ENCODE measurements at places on chromosomes 16 and 17.

GRCh38 chr17:82793974-82794630 is 42.2 kb downstream of the TBCD start:
- DNase-seq, result no peak

DNA sequence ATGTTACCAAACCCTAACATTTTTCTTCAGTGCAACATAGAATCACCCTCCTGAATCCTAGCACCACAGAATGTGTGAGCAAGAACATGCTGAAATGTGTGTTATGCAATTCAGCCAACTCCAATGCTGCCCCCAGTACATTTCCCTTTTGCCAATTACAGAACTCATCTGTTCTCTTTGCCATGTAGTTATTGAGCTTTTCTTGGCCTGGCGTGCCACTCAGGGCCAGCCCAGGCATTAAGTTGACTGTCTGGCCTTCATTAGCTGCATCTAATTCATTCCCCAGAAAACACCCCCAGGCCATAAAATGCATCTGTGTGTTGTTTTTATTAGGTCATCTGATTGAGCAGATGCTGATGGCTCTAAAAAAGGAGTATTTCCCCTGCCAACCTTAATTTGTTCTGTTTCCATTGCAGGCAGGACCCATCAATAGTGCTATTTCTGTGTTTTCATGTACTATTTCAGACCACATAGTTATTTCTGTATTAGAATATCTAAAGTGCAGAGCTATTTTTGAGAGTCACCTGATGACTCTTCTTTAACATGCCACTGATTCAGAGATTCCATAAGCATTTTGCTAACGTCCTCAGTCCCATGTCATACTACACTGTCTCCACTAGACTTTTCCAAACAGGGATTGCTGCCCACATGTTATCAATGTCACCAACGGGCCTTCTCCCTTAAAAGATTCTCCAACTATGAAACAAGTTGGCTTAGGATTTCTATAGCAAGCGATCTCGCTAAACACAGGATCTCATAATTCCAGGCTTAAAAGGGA is 969.7 kb downstream of the CDH11 start:
- DNase-seq, result no peak

DNA sequence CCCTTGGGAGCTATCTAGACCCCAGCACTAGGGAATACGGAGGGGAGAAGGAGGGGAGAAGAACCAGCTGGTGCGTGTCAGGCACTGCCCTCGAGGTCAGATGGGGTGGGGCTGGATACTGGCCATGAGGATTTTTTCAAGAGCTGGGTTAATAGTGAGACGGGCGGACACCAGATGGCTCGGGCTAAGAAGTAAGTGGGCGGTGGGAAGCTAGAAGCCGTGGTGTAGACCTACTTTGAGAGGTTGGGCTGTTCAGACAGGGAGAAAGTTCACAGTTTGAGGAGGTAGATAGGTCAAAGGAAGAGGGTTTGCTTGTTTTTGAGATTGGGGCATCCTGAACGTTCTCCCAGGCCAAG is 303.8 kb downstream of the SEC14L1 start:
- DNase-seq, result no peak

- no peak for DNase-seq
Observed at GRCh38 chr17:5661491-5662125, 77.3 kb upstream of the NLRP1 start.

DNA sequence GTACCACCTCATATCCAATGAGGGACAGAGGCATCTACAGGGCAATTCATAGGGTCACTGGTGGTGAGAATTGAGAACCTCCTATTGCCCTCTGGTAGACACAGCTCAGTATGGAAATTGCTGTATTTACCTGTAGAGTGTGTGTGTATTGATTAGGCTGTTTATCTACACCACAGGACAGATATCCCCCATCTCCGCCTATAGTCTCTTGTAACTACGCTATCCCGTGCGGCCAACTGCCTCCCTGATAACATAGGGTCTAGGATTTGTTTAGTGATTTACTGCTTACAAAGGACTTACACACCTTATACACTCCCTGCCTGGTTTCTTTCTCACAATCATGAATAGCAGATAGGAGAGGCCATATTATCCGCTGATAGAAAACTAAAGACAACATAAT is 1.7 kb upstream of the STAT3 start:
- DNase-seq, result no peak

DNA sequence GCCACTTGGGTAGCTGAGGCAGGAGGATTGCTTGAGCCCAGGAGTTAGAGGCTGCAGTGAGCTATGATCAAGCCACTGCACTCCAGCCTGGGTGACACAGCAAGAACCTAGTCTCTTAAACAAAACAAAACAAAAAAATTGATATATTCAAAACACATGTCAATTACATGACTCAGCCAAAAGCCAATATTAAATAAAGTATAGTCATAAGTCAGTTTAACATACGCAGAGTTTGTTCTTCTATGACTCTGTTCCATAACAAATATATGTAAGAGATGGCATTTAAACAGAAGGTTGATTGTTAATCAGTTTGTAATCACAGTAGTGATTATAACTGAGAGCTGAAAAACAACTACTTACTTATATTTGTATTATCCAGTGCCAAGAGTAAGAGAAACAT is 106.5 kb downstream of the CDH8 start:
- DNase-seq, result no peak

DNA sequence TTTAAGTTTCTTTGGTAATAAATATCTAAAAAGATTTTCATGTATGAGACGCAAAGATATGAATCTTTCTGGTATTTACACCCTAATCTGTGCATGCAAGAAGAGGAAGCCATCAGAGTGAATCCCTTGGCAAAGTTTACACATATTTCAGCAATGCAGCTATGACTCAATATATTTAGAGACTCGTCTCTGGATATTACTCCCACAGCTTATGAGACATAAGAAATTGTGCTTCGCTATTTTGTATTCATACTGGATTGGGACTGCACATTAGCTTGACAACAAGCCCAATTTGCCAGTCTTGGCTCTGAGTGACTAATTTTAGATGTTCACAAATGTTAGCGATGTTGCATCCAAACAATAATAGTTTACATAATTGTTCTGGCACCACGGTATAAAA is 532.0 kb downstream of the CDH11 start:
- no peak for DNase-seq

GRCh38 chr17:50904518-50905459 is 38.6 kb upstream of the TOB1 start:
- DNase-seq, result no peak

- no peak for DNase-seq
Observed at GRCh38 chr16:7088711-7089110, 243.9 kb upstream of the RBFOX1 start.

GRCh38 chr16:11673091-11674000 is 5.1 kb downstream of the SNN start:
- no peak for DNase-seq

DNA sequence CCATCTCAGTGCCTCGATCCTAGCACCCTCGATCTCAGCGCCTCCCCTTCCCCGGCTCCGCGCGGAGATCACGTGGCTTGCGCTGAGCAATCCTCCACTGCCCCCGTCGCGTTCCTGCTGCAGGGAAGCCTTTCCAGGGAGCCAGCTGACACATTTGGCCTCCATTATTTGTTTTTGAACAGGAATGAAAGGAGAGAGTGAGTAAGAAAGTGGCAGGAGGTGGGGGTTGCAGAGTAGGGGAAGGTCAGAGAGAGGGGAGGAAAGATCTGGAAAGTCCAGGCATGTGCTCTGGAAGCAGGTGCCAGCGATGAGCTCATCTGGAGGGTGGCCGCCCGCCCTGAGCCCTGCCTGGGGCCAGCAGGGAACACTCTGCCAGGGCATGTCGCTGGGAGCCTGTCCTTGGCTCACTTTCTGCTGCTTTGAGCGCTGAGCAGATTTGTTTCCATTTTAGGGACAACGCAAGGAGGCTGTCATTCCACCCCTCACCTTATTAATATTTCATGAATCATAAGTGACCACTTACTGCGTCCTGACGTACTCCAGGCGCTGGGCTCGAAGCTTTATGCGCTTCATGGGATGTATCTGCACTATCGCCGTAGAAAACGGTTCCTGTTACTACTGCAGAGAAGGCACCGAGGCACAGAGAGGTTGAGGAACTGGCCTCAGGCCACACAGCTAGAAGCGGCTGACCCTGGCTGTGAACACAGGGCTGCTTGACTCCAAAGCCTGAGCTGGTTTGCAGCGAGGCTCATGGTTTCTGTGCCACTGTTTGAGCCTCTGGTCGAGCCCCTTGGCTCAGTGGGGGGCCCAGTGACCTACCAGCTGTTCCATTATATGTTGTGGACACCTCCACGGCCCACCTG is 283.1 kb downstream of the SEC14L1 start:
- DNase-seq, result no peak

GRCh38 chr16:79850348-79850747 is 249.8 kb upstream of the MAF start:
- no peak for DNase-seq

DNA sequence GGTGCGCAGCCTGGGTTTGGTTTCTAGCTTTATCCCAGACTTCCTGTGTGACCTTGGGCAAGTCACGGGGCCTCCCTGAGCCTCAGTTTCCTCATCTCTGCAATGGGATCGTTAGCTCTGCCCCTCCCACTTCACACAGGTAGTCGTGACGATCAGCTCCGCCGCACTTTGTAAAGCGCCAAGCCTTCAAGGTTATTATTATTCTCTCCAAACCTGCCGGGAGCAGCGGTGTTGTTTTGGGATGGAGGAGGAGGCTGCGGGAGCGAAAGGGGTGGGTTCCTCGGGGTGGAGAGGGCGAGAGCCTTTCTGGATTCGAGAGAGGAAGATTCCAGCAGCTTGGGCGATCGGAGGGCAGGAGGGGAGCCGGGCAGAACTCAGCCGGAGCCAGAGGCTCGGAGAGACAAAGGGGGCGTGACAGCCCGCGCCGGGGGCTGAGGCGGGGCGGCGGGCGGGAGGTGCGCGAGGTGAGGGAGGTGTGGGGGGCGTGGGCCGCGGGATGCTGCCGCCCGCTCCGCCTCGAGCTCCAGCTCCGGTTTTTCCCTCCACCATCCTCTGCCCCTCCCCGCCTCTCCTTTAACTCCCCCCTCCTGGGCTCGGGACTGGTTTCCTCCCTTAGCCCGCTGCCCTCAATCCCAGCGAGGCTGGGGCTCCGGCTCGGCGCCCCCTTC is at the start of gene EFNB3:
Gene EFNB3, plus strand, starts transcription at position 602 of the 668 bp plus-strand sequence. CDS start 397 bp downstream, outside the sequence.
- no peak for DNase-seq

- no peak for DNase-seq
Observed at GRCh38 chr16:51919736-51920135, 627.2 kb downstream of the TOX3 start.

DNA sequence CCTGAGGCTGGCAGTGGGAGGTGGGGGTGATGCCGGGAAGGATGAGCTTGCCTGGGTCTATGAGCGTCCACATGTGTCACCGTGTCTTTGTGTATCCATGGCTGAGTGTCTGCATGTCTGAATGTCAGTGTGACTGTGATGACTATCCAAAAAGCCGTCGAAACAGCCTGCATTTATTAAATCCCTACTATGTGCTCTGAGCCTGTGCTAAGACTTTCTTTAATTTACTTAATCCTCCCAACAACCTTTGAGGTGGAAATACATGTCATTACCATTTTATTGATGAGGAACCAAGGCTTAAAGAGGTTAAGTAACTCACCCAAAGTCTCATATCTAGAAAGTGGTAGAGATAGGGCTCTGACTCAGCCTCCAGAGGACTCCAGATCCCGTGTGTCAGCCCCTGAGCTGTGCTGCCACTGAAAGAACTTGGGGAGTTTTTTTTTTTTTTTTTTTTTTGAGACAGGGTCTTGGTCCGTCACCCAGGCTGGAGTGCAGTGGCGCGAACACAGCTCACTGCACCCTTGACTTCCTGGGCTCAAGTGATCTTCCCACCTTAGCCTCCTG is 20.0 kb downstream of the ARHGAP23 start:
- no peak for DNase-seq

- DNase-seq, result no peak
Observed at GRCh38 chr16:49520492-49521038, 147.0 kb downstream of the C16orf78 start.

- DNase-seq, result no peak
Observed at GRCh38 chr17:4616476-4616875, 25.0 kb downstream of the ALOX15 start.

- DNase-seq, result no peak
Observed at GRCh38 chr17:39026980-39027451, 59.8 kb upstream of the FBXO47 start.

DNA sequence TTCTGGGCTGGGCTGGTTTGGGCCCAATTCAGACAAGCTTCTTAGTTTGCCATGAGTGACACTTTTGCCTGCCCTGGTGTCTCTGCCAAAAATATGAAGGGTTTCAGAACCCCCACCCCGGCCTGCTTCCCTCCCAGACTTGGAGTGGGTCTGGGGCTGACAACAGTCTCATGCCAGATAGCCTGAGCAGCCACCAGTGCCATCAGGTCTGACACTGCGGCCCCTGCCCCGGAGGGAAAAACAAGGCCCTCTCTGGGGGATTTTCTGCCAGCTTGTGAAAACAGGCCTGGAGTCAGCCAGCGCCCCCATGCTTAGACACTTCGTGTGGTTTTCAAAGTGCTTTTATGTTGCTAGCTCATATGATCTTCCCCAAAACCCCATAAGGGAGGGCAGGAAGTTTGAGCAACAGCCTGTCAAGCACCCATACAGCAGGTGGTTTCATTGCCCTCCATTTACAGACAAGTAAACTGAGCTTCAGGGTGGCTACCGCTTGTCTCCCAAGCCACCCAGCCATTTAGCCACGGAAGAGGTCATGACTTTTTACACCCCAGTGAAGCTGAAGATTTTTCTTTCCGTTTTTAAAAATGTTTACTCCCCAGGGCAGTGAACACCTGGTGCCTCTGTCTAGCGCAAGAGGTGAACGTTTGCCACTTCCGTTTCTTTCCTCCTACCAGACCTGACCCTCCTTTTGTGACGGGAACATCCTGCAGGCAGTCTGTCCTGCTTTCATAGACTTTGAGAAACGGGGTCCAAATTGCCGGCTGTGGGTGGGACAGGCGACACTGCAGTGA is 300.6 kb downstream of the SEC14L1 start:
- no peak for DNase-seq

GRCh38 chr17:71726341-71726740 is 394.5 kb upstream of the SOX9 start:
- no peak for DNase-seq

GRCh38 chr17:65365169-65365568 is 196.3 kb downstream of the AXIN2 start:
- DNase-seq, result no peak

DNA sequence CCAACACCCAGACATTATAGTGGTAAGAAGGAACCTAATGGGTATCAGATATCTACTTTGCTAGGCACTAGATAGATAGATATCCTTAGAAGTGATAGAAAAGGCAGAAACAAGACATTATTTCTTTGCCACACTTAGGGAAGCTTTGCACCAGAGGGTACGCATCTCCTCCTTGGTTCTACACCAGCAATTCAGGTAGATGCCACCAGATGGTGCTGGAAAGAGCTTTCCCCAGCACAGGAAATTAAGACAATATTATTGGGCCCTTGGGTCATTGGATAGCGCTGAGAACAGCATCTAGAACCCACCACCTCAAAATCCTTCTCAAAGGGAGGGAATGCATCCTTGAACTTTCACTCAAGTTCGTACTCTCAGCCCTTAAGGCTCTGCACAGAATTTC is 173.8 kb upstream of the CCL2 start:
- no peak for DNase-seq

DNA sequence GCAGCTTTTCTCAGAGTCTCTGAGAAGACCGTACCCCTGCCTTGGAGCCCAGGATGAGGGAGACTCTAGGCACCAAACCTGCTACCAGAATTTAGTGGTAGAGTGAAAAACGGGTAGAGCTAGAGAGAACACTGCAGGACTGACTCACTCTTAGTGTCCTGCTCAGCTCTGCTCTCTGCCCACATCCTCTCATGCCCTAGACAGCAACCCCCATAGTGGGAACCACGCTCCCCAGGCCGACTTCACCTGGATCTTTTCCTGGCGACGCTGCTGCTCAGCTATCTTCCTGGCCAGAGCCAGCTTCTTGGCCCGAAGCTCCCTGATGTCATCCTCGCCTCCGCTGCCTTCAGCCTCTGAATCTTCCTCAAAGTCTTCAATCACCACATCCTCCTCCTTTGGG is 26.7 kb downstream of the HIC1 start:
- DNase-seq, result no peak
